ENCODE measurements at places on chromosomes 2 and 18.

DNA sequence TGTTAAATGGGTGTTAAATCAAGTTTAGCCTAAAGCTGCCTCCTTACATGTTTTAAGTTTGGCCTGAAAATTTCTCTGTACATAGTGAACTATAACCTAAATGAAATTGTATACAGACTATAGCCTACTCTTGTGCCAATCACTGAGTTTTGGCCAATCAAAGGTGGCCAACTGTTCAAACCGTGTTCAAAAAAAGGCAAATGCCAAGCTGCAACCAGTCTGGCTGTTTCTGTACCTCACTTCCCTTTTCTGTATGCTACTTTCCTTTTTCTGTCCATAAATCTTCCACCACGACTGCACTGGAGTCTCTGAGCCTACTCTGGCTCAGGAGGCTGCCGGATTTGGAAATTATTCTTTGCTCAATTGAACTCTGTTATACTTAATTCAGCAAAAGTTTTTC lies 121.0 kb downstream of the SPOPL start:
- no peak for DNase-seq

- DNase-seq, result no peak
Observed at GRCh38 chr2:69847068-69847828, 17.8 kb downstream of the GMCL1 start.

- DNase-seq, result no peak
Observed at GRCh38 chr2:152942940-152943440, 224.6 kb downstream of the ARL6IP6 start.

- DNase-seq, result no peak
Observed at GRCh38 chr2:147511491-147511948, 333.3 kb upstream of the ACVR2A start.

GRCh38 chr2:71455011-71455740 lies 1.8 kb downstream of the DYSF start:
- no peak for DNase-seq
